Stimulated activated CD4-positive, alpha-beta T cell treated with anti-CD3 and anti-CD28 coated beads, Interleukin-2, amount 100 ng/mL, for 24 hours (primary cell): ENCODE measurements at places on chromosomes 5 and 9.

DNA sequence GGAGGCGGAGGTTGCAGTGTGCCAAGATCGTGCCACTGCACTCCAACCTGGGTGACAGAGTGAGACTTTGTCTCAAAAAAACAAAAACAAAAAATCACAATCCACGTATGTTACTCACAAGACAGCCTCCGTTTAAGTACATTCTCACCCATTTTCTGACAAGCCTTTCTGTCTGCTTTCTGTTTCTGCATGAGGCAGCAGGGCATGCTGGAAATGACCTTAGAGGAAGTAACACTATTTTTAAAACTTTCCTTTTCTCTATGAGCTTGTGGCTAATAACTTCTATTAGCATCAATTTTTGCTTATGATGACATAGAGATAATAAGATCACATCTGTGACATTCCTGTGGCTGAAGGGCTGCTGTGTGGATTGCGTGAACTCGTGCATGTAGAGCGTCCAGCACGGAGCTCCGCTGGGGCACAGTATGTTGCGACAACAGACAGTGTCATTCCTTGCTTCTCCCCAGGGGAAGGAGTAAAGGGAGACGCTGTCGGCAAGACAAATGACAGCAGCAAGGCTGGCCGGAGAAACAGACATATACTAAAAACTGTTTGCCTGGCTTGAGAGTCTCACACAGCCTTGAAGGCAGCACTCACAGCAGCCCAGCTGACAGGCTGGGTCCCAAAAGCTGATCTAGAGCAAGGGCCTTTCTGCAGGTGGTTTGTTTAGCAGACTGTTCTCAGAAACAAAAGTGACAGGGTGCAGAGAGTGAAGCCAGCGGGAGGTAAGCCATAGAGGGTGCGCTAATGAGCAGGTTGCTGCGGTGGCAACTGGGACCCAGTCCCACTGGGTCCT, 1.6 kb downstream of the BTNL3 start:
- DNase-seq = no peak

DNA sequence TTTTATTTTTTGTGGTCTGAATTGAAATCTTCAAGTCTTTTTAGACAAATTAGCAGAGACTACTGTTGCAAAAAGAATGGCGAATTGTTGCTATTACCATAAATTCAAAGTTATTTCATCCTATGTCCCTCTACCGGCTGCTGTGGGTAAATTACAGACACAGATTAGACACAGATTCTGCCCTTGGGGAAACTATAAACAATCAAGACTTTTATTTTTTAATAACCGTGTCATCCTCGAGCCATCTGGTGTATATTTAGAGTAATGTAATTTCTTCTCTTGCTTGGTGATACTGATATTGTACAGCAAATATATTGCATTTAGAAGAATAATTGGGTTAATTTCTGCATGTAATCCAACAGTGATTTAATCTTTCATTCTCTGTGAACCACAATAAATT, 228.0 kb upstream of the ADAMTSL1 start:
- DNase-seq = no peak

DNA sequence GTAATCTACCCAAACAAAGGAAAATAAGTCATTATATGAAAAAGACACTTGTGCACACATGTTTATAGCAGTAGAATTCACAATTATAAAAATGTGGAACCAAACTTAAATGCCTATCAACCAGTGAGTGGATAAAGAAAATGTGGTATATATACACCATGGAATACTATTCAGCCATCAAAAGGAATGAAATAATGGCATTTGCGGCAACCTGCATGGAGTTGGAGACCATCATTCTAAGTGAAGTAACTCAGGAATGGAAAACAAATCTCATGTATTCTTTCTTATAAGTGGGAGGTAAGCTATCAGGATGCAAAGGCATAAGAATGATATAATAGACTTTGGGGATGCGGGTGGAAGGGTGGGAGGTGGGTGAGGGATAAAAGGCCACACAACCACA, 34.6 kb downstream of the SLC12A2 start:
- no peak for DNase-seq

DNA sequence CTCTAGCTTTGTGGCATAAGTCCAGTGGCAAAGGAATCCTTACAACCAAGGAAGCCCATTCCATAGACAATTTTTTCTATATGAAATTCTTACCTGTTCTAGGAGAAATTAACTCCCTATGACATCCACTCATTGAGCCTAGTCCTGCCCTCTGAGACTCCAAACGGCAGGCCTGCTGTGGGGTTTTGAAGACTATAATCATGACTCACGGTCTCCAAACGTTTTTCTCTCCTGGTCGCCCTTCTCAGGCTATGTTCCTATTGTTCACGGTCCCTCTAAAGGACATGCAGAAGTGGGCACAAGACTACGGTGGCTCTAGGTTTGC, 611 bp downstream of the EXOSC3 start:
- no peak for DNase-seq
